ENCODE measurements at places on chromosomes 3 and 15.

DNA sequence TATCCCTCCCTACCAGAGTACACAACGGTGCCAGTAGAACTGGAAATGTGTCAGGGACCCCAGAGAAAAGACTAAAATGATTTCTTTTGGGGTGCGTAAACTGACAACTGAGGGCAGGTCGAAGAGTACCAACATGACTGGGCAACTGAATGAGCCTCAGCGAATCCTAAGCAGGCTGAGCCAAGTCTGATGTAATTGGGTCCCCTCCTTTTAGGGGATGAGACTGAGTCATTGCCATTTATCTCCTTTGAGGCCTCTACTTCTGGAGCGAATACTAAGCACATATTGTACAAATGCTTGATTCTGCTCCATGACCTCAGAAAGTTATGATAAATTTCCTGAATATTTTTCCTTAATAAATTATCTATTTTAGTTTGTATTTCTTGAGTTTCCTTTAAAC is 17.3 kb upstream of the GPR156 start:
- peaks cover 19% of the 10 kb centered on the region for H3K27me3 ChIP-seq
- H3K4me1 ChIP-seq, result no peaks in the 10 kb centered on the region
- H3K4me3 ChIP-seq, result no peak overlapping the region
- DNase-seq, result no peak
- H3K27ac ChIP-seq, result no peak overlapping the region

DNA sequence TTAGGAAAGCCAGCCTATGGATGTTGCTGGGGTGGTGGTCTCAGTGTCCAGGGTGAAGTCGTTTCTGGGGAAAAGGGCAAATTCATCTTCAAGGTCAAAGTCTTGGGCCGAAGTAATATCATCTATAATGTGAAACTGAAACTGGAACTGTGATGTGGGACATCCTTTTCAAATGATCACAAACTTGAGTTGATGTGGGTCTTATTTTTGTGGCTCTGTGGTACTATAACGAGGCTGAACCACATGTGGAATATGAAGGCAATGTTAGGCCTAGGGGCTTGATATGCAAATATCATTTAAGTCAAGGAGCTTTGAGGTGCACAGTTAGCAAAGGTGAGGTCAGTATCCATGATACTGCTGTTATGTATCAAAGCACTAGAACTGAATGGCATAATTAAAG is 1.5 kb upstream of the CD200R1L start:
- H3K4me1 ChIP-seq, result peaks cover 27% of the 10 kb centered on the region
- peak; percentile 25 for DNase-seq
- peak overlapping the region; percentile 85 for H3K27ac ChIP-seq
- peaks cover 13% of the 10 kb centered on the region for H3K36me3 ChIP-seq
- peak overlapping the region; percentile 3 for H3K4me3 ChIP-seq

- H3K4me3 ChIP-seq, result no peak overlapping the region
- H3K4me1 ChIP-seq, result no peaks in the 10 kb centered on the region
- no peak for DNase-seq
- no peaks in the 10 kb centered on the region for H3K27me3 ChIP-seq
These were observed 203.6 kb downstream of the WNT5A start for GRCh38 chr3:55283441-55283925.

- H3K4me3 ChIP-seq, result no peak overlapping the region
- H3K27ac ChIP-seq, result no peak overlapping the region
- peaks cover 12% of the 10 kb centered on the region for H3K4me1 ChIP-seq
- no peak for DNase-seq
- H3K27me3 ChIP-seq, result no peaks in the 10 kb centered on the region
These were observed 18.9 kb downstream of the TLE3 start for GRCh38 chr15:70078578-70079417.

DNA sequence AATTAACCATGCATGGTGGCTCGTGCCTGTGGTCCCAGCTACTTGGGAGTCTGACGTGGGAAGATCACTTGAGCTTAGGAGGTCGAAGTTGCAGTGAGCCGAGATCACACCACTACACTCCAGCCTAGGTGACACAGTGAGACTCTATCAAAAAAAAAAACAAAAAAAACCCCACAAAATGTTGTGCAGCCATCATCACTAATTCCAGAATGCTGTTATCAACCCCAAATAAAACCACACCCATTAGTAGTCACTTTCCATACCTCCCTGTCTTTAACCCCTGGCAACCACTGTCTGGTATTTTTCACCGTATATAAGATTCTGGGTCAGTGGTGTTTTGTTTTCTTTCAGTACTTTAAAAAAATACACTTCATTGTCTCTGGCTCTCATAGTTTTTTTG is 16.6 kb downstream of the HMCES start:
- DNase-seq, result no peak
- no peaks in the 10 kb centered on the region for H3K4me1 ChIP-seq
- H3K27me3 ChIP-seq, result no peaks in the 10 kb centered on the region
- H3K4me3 ChIP-seq, result no peak overlapping the region

DNA sequence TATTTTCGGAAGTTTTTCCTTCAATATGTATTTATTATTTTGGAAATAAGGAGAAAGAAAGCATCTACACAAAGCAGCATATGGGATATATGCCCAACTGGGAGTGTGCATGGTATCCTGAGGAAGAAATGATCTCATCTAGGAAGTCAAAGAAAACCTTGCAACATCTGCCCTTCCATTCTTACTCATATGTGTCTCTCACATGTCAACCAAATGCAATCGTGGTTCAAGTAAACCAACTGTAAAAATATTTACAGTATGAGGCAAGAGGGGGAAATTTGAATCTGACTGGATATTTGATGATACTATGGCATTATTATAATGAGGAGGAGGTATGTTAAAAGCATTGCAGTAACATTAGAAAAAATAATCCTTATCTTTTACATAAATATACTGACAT is 3.2 kb upstream of the SCG3 start:
- no peak overlapping the region for H3K4me3 ChIP-seq
- H3K27me3 ChIP-seq, result peaks cover 32% of the 10 kb centered on the region
- H3K27ac ChIP-seq, result no peak overlapping the region
- H3K36me3 ChIP-seq, result no peaks in the 10 kb centered on the region

Data from activated naive CD4-positive, alpha-beta T cell treated with anti-CD3 and anti-CD28 coated beads, Interleukin-2, amount 10 ng/mL, durations not matched to agents 7 days and 5 days (primary cell).